ENCODE measurements at places on chromosomes 7 and 10.

DNA sequence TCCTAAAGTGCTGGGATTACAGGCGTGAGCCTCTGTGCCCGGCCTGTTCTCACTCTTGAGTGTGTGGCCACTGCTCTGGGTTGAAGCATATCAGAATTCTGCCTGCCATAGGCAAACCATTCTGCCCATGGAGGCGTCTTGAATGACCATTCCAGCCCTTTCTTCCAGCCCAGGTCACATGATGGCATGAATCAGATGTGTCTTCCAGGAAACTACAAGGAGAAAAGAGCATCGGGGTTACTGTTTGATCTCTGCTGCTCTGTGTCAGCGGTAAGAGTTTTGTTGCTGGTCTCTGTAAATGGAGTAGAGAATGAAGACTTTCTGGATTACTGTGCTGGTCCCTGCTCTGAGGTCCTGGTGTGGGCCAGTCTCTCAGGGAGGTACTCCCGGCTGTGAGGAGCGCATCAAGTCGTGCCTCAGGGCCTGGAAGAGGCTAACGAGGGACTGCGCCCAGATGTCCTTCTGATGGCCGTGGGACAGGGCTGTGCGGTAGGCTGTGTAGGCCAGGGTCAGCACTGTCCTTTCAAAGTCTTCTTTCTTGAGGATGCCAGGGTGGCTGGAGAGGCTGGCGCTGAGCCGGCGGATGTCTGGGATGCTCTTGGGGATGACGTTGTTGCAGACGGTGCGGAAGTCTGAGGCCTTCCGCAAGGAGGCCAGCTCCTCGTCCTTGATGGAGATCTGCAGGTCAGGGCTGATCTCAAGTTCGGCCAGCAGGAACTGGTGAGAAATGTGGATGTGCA is 5.8 kb upstream of the SLC13A4 start:
- DNase-seq: no peak

DNA sequence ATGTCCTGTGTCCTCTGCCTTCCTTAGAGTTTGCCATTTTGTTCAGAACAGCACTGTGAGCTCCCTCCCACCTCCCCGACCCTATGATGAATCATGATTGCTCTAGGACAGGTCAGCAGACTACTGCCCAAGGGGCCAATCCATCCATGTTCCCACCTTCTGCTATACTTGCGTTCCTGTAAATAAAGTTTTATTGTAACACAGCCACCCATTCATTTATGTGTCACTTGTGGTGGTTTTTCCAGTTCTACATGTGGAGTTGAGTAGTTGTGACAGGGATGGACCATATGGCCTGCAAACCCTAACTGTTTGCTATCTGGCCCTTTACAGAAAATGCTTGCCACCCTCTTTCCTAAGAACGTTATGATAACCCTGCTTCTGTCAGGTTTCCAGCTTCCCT is 387.8 kb downstream of the SDK1 start:
- DNase-seq: no peak

GRCh38 chr7:75711656-75712514 is 26.9 kb downstream of the HIP1 start:
- peak; percentile 55 for DNase-seq

GRCh38 chr7:2755531-2755930 is 67.5 kb downstream of the AMZ1 start:
- DNase-seq: no peak

- no peak for DNase-seq
Observed at GRCh38 chr10:80805343-80806020, 267.8 kb downstream of the SH2D4B start.

DNA sequence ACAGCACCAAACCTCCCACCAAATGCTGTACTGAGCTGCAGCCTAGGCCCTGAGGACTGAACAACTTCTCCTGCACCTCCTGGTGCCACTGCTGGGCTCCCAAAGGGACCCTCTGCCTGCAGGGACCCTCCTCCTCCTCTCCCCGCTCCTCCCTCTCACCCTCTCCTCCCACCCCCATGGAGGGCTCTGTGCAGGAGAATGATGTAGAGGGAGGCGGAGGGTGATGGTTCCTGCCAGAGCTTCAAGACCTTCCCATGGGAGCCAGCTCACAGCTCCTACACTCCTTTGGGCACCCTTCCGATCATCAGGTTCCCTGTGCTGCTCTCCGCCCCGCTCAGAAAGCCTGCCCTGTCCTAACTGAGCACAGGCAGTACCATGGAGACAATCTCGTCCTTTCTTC is 97.7 kb downstream of the PRKAG2 start:
- DNase-seq: no peak

DNA sequence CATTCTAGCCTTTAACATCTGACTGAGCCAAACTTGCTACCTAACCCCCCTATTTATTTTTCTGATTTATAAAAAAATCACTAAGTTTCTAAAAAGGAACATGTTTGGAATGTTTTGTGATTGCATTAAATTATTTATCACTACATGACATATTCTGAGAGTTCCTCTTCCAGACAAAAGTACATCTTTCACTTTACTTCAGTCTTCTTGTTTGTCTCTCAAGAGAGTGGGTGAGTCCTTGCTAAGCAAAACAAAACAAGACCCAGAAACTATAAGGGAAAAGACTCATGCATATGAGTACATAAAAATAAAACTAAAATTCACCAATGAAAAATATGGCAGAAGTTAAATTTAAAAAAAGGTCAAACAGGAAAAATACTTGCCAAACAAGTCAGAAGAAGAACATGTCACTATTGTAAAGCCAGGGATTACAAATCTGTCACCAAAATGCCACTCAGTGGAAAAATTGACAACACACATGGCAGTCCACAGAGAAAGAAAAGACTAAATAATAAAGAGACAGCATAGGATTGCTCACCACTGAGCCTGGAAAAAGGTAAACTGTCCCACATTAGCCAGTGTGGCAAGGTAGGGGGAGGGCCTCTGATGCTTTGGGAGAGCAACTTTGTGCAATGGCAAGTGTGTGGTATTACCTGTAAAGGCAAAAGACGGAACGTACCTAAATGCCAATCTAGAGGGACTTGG is 166.7 kb upstream of the ZNF32 start:
- no peak for DNase-seq

DNA sequence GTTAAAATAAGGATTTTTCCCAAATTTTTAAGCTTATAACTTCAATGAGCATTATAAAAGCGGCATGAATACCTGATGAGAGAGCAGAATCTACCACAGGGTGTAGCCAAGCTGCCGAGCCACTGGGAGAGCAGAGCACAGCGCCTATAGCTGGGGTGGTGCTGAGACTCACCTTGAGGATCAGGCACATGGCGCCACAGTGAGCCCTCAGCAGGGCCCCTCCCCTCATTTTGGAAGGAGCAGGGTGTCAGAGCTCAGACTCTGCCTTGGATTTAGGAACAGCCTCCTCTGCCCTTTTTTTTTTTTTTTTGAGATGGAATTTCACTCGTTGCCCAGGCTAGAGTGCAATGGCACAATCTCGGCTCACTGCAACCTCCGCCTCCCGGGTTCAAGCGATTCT is 118.6 kb downstream of the SRPK2 start:
- no peak for DNase-seq

GRCh38 chr7:51354434-51354833 is 37.8 kb upstream of the COBL start:
- DNase-seq: no peak

GRCh38 chr7:157784979-157785441 is 448.2 kb downstream of the DNAJB6 start:
- DNase-seq: no peak

- DNase-seq: no peak
Observed at GRCh38 chr7:141717450-141717849, 9.3 kb downstream of the WEE2 start.

- no peak for DNase-seq
Observed at GRCh38 chr10:67629461-67629971, 66.5 kb downstream of the CTNNA3 start.

Data from SIG-M5 (cell line).